ENCODE measurements at places on chromosomes 1 and 21.
A peak's percentile ranks its signal among the peaks of the same experiment; 100 is the strongest.

- no peak for DNase-seq
- peaks cover 4% of the 10 kb centered on the region for H3K4me1 ChIP-seq
- H3K27ac ChIP-seq, result no peak overlapping the region
- H3K27me3 ChIP-seq, result peaks cover 25% of the 10 kb centered on the region
- no peaks in the 10 kb centered on the region for H3K36me3 ChIP-seq
Measured at GRCh38 chr1:204367956-204368355, 8.2 kb upstream of the PLEKHA6 start.

DNA sequence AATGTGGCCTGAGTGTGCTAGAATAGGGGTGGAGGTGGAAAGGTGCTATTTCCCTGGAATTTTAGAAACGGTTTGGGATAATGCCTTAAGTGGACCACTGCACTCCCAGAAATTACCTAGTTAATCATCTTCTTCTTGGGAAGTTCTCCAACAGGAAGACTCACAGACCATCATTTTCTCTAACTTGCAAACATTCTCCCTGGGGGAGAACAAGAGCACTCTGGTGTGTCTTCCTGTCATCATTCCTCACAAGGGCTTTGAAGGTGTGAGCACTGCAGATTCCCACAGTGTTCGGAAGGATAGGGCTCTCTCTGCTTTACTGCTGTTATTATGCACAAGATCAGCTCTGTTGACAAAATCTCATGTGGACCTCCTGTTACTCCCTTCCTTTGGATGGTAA, 54.9 kb upstream of the TSPAN2 start:
- peaks cover 29% of the 10 kb centered on the region for H3K27me3 ChIP-seq
- no peak overlapping the region for H3K27ac ChIP-seq
- H3K36me3 ChIP-seq, result peaks cover 2% of the 10 kb centered on the region
- H3K4me1 ChIP-seq, result peaks cover 5% of the 10 kb centered on the region

GRCh38 chr1:173266841-173267240, 59.7 kb upstream of the TNFSF4 start:
- H3K4me3 ChIP-seq, result no peak overlapping the region
- no peak overlapping the region for H3K27ac ChIP-seq
- peaks cover 2% of the 10 kb centered on the region for H3K36me3 ChIP-seq
- H3K27me3 ChIP-seq, result no peaks in the 10 kb centered on the region
- peaks cover 21% of the 10 kb centered on the region for H3K4me1 ChIP-seq

- H3K4me1 ChIP-seq, result peaks cover 24% of the 10 kb centered on the region
- peaks cover 4% of the 10 kb centered on the region for H3K36me3 ChIP-seq
- H3K4me3 ChIP-seq, result no peak overlapping the region
- DNase-seq, result no peak
- H3K27ac ChIP-seq, result peak overlapping the region; percentile 58
Measured at GRCh38 chr1:235313262-235313661, 14.7 kb downstream of the ARID4B start.

GRCh38 chr1:183832459-183832858, 27.5 kb downstream of the RGL1 start:
- H3K4me3 ChIP-seq, result no peak overlapping the region
- no peak overlapping the region for H3K27ac ChIP-seq
- no peaks in the 10 kb centered on the region for H3K4me1 ChIP-seq
- no peaks in the 10 kb centered on the region for H3K36me3 ChIP-seq
- no peak for DNase-seq

DNA sequence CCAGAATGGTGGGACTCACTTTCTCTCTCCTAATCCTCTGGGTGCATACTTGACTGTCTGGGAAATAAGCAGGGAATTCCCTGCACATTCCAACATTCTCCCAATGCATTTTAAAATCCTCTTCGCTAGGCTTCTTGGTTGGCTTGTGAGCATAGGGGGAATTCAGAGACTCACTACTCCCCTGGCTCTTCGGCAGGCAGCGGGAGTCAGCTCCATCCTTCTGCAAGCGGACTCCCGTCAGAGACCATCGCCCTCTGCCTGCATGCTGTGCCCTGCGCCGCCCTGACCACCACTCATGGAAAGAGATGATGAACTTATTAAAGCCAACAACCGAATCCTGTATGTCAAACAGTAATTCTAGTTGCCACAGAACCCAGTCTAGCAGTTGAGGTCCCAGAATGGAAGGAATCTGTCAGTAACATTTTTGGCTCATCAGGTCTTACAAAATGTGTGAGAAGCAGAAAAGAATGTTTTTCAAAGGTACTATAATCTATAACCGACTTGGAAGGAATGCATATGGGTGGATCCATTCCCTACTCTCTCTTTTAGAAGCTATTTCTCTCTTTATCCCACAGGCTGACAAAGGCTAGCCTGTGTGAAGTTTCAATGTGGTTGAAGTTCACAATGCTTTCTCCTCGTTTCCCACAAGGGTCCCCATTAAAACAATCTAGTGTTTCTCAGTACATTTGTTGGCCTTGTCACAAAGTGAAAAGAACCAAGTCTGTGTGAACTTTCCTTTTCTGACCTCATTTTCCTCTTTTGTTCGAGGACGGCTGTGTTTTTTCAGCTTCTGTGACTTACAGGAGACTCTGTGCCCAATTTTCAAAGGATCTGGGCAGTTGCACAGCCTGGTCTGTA, 119.1 kb upstream of the ADAR start:
- H3K4me3 ChIP-seq, result no peak overlapping the region
- H3K27me3 ChIP-seq, result peaks cover 8% of the 10 kb centered on the region
- no peak overlapping the region for H3K27ac ChIP-seq

DNA sequence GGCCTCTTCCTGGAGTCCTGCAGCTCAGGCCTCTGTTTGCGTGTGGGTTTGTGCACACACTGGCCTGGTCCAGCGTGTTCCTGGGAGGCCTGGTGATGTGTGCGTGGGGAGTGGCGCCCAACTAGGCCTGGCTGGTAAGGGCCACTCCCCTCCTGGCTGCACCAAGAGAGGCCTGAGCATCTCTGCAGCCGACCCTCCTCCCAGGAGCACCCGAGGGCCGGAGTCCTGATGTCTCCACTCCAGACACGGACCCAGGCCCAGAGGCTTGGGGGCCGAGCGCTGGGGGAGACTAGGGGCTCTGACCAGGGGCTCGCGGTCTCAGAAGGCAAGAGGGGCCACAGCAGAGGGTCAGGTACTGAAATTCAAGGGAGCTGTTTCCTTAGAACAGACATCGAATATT, 33.3 kb downstream of the MORN1 start:
- peaks cover 4% of the 10 kb centered on the region for H3K4me1 ChIP-seq
- no peak overlapping the region for H3K4me3 ChIP-seq
- peaks cover 17% of the 10 kb centered on the region for H3K36me3 ChIP-seq
- peaks cover 2% of the 10 kb centered on the region for H3K27me3 ChIP-seq

GRCh38 chr1:219472596-219472995, 140.3 kb downstream of the ZC3H11B start:
- no peak for DNase-seq
- H3K27me3 ChIP-seq, result peaks cover 3% of the 10 kb centered on the region
- H3K4me3 ChIP-seq, result no peak overlapping the region

- peaks cover 13% of the 10 kb centered on the region for H3K36me3 ChIP-seq
- no peak overlapping the region for H3K27ac ChIP-seq
- DNase-seq, result no peak
Measured at GRCh38 chr1:155909894-155910293, 1.3 kb downstream of the RIT1 start.

- no peaks in the 10 kb centered on the region for H3K4me1 ChIP-seq
- H3K36me3 ChIP-seq, result no peaks in the 10 kb centered on the region
- H3K27me3 ChIP-seq, result peaks cover 25% of the 10 kb centered on the region
- DNase-seq, result no peak
Measured at GRCh38 chr1:160133990-160134770, 17.2 kb upstream of the ATP1A4 start.

GRCh38 chr1:35448344-35448801, 108.8 kb downstream of the KIAA0319L start:
- DNase-seq, result no peak

GRCh38 chr1:226697151-226697928, 41.7 kb downstream of the ITPKB start:
- no peaks in the 10 kb centered on the region for H3K27me3 ChIP-seq
- peaks cover 42% of the 10 kb centered on the region for H3K4me1 ChIP-seq
- peaks cover 14% of the 10 kb centered on the region for H3K36me3 ChIP-seq
- peak overlapping the region; percentile 100 for H3K27ac ChIP-seq
- H3K4me3 ChIP-seq, result peak overlapping the region; percentile 76
- peak; percentile 69 for DNase-seq

GRCh38 chr1:205170532-205171269, 40.8 kb downstream of the DSTYK start:
- DNase-seq, result no peak
- H3K36me3 ChIP-seq, result peaks cover 33% of the 10 kb centered on the region
- H3K27ac ChIP-seq, result peak overlapping the region; percentile 53
- H3K4me3 ChIP-seq, result no peak overlapping the region
- peaks cover 2% of the 10 kb centered on the region for H3K4me1 ChIP-seq

GRCh38 chr1:234889643-234890042, 239.0 kb downstream of the TOMM20 start:
- no peak overlapping the region for H3K4me3 ChIP-seq
- DNase-seq, result no peak
- H3K27me3 ChIP-seq, result no peaks in the 10 kb centered on the region

Data from memory B cell (primary cell).